Kidney glomerular epithelial cell (primary cell): ENCODE measurements at places on chromosomes 7 and 10.

DNA sequence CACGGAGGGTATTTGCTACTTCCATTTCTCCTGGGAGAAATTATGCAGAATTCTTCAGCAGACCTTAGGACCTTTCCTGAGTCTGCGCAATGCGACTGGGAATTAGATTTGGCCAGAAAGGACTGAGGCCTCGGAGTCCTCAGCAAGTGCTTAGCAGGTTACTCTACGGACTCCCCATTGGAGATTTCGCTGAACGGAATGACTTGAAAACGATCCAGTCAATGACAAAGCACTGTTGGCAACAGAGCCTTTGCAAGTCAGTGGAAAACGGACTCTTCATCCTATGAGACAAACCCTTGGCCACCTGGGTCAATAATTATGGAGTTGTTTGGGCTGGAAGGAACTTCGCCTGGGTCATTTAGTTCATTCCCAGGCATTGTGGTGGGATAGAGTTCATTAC lies 107.4 kb downstream of the FAM204A start:
- DNase-seq, result no peak

- no peak for DNase-seq
These were observed 148.4 kb downstream of the TMEM26 start for GRCh38 chr10:61304746-61305145.

DNA sequence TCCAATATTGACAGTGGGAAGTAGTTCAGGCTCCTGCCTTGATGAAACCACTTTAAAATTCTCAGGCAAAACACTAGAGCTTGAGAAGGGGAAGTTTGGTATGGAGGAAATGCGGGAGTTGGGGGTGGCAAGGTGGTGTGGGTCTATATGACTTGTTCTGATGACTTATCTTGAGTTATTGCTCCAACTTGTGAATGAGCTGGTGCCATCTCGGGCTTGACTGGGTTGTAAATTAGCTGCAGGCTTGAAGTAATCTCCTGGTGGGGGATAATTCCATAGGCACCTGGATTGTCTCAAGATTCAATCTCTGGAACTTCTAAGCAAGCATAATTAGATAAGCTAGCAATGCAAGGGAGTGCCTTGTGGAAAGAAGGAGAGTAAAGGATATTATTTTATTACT lies 29.0 kb downstream of the MRPL32 start:
- no peak for DNase-seq

- no peak for DNase-seq
These were observed 46.0 kb downstream of the ABCC2 start for GRCh38 chr10:99828464-99828863.

GRCh38 chr7:77420986-77421672 lies 5.0 kb upstream of the GSAP start:
- no peak for DNase-seq

DNA sequence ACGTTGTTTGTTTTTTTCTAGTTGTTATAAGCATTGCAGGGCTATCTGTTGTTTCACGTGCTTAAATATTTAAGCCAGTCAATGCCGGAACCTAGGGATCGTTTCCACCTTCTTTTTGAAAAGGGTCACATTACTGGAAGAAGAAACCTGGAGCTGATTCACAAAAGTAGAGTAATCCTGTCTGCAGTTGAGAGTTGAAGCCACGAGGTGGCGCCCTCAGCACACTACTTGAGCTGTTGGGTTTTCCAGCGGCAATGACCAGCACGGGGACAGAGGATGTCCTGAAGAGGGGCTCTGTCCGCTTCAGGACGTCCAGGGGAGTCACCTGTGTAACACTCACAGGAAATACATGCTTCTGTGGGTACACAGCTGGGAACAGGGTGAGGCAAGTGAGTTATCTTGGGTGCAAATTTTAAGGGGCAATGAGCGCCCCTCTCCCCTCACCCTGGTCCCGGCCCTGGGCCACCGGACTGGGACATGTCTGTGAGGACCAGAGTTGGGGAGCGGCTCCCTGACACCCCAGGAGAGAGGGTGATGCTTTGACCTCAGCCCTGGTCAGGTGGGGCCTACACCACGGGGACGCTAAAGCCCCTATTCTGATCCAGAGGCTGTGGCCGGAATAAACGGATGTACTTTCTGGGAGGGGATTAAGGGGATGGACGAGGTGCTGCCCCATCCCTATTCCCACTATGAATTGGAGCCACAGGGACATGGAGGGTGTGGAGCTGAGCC lies 26.3 kb upstream of the WDFY4 start:
- peak; percentile 44 for DNase-seq

DNA sequence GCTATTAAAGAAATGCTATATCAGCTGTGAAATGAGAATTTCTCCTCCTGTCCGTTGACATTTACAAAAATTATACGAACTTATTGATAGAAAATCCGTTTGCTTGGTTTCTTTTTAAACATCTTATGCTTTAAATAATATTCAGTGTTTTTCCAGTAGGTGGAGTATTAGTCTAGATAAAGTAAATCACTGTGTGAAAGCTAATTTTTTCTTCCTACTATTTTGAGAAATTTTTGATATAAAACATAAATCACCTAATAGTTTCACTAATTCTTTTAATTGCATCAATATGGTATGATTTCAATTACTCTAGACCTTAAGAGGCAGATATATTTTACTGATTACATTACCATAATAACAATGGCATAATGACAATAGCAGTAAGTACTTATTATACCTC lies 335.2 kb upstream of the C7orf33 start:
- DNase-seq, result peak; percentile 1

GRCh38 chr7:68678196-68678595 lies 920.1 kb upstream of the AUTS2 start:
- no peak for DNase-seq

DNA sequence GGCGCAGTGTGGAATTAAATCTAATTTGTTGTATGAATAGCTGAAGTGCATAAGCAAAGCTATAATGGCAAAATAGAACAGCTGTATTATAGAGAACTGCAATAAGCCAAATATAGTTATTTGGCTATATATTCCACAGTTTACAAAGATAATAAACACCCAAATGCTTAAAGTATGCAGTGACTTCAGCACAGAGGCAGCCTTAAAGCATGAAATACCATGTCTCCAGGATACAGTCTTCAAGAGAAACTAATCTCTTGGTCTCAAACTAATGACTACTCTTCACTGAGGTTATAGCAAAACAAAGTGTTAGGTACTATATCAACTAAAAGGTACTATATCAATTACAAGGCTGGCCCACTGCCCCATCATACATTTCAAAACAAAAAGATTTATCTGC lies 48.0 kb downstream of the NT5C2 start:
- peak; percentile 36 for DNase-seq

- no peak for DNase-seq
These were observed 174.8 kb downstream of the CELF2 start for GRCh38 chr10:11192304-11193000.

DNA sequence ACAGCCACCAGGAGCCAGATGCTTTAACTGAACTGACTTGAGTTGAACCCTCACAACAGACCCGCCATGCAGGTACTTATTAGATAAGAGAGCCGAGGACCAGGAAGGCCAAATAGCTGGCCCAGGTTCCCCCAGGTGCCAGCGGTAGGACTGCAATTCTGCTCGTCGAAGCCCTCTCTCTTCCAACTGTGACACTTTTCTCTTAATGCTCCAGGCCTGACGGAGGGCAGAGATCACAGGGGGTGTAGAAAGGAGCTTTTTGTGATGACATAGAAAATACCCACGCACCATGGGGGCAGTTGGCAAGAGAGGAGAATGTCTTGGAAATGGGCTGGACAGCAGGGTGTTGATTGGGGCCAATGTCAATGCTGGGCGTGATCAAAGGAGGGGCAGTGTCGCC lies 208.5 kb downstream of the PLXNA4 start:
- no peak for DNase-seq

DNA sequence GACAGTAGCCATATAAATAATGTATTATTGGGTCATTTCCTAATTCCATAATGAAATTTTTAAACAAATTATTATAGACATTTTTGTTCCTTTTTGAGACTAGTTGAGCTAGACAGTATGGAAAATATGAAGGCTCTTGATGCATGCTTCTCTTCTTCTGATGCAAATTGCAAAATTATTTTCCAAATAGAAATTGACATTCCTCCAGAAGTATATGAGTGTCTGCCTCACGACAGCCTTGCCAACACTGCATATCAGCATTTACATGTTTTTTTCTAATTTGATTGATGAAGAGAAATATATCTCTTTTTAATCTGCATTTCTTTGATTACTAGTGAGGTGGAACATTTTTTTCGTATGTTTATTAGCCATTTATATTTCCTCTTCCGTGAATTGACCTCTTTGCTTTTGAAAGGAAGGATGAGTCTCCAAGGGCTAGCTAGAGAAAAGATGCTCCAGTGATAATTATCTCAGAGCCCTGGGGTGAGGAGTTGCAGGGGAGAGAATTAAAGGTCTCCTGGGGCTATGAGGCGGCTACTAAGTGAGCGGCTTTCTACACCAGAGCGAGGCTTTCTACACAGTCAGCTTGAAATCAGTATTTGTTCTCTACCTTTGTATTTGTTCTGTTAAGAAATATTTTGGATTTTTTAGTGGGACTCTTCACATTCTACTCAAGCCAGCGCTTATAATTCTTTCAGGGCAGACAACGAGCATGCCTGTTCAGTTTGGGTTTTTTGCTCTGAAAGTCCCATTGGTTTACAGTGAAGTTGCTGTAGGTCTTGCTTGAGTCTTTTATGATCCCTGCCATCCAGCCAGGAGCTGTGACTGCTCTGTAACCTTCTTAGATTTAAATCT lies 712.2 kb upstream of the GALNT17 start:
- DNase-seq, result no peak

- no peak for DNase-seq
These were observed 96.7 kb upstream of the IKZF1 start for GRCh38 chr7:50207686-50208255.

- no peak for DNase-seq
These were observed 29.5 kb downstream of the SGPL1 start for GRCh38 chr10:70845256-70845655.

- no peak for DNase-seq
These were observed 145.1 kb downstream of the CTNNA3 start for GRCh38 chr10:67550838-67551402.

GRCh38 chr7:69193061-69193460 lies 405.2 kb upstream of the AUTS2 start:
- DNase-seq, result no peak

DNA sequence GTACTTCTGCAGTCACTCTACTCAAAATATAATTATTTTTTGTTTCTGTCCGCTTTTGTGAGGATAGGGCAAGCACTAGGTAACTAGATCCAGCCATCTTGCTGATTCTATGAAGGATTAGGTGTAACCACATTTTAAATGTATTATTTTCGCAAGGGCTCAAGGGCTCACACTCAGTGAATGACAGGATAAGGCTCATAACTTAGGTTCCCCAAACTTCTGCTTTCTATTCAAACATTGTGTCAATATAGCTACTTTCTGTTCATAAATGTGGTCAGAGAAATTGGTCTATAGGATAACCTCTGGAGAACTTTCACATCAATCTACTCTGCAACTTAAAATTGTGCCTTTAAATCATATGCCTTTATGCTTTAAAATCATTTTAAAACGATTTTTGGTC lies 1141.2 kb downstream of the SORCS1 start:
- no peak for DNase-seq

DNA sequence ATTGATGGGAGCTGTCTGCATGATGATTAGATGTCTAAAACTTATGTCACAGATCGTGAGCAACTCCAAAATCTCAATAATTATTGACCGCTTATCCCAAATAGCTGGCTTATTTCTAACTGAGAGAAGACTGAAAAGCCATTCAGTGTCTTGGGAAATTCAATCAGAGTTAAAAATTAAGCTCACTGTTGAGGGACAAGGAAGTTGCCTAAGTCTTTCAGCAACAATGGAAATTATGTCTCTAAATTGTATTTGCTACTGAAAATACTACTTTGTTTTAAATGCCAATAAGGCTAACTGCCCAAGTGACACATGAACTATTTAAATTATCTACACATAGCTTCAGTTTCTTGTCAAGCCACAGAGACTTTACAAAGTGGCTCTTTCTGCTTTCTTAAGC lies 107.9 kb upstream of the FAM171A1 start:
- no peak for DNase-seq

DNA sequence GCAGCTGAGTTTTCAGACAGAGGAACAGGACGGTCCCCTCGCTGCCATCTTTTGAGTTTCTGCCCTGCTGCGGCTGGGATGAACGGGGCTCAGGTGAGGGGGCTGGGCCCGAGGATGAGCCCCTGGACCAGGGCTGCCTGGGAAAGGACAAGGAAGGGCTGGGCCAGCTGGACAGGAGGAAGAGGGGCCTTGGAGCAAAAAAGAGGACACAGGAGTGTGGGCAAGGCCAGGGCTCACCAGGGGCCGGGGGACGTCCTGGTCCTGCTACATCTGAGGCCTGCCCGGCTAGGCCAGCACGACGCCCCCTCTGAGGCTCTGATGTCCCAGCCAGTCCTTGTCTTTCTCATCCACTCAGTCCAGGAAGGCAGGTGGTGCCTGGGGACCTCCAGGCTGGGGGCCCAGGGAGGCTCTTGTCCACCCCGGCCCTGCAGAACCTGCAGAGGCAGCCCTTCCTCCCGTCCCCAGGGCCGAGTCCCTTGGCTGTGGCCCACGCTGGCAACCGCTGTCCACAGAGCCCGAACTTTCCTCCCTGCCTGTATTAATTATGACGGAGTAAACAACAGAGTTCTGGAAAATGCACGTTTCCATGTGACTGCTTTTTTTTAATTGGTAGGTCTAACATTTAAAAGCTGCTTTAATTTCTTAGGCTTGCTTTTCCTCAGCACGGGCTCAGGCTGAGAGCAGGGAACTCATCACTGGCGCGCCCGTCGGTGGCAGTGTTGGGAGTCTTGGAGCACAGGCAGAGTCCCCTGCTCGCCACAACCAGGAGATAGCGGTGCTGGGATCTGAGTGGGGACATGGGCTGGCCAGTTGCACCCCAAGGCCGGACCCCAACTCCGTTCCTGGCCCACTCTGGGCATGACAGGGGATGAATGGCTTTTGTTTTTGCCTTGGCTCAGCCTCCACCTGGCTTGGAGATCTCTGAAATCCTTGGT lies 187.7 kb downstream of the ELFN1 start:
- DNase-seq, result no peak
